ENCODE measurements at places on chromosomes 5 and 9. TPM values are rescaled to one million over a fixed set of nuclear protein-coding genes. Genes with fewer than 3 reads are reported as not detected.
A peak's percentile ranks its signal among the peaks of the same experiment; 100 is the strongest.

CEL gene
- 0.17 TPM for total RNA-seq

DNA sequence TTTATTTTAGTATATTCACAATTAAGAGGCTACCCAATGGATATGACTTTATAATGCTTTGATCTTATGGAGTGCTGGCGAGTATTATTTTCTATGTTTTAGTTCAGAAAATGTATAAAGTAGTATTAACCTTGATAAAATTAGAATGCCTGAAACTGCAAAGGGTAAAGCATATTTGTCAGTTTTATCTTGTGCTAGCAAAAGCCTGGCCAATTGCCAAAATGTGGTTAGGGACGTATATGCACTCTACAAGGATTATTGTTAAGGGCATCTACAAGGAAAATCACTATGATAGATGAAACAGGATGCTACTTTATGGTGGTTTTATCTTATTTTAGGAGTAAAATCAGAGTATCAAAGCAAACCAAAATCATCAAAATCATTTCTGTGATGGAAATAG lies 281.7 kb downstream of the CCDC171 start:
- DNase-seq: peak; percentile 8

PTGDS gene
- not detected for total RNA-seq

GRCh38 chr9:94084314-94084713 lies at the start of gene PTPDC1:
Gene PTPDC1 (plus strand): TSS chr9:94084464. CDS start chr9:94084531, 67 bp downstream.
- peak; percentile 50 for DNase-seq

DNA sequence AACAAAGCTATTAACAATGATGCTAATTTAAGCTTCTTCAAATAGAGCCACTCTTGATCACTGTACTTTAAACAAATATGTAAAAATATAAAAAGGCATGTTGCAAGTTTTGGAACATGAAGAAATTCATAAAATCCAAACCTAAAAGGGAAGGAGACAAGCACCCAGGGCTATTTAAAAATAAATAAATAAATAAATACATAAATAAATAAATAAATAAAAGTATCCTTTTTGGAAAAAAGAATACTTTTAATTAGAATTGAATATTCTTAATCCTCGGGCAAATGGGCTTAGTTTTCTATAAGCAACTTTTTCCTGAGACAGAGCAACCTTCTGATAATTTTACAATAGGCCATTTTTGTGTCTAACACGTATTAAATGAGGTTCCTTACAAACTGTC lies 147.5 kb upstream of the PCA3 start:
- DNase-seq: no peak

DNA sequence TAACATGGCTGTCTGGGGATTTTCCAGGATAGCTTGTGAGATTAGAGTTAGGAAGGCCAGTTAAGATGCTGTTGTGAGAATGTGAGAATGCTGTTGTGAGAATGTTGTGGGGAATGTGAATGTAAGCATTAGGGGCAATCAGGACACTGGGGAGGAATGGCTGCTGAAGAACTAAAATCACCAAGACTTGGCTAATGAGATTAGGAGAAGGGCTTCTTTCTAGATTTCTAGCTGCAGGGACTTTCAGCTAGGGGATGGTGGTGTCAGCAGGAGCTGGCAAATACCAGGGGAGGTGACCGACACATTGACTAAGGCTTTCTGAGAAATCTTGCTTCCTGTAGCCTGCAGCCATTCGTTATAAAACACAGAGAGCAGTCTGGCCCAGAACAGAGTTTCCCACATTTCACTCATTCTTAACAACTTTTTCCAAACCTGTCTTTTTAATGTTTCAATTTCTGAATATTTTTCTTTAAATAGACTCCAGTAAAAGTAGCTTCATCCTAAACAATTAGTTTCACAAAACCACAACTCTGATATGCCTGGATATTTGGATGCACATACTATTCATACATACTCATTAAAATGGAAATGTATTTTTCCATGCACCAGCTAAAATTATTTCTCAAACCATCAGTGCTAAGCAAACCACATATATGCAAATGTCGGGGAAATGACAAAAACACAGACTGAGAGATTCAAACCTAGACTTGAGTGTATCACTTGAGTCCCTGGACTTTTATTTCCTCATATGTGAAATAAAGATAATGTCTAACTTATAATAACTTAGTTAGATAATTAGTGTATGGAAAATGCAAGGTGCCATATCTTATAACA lies 89.3 kb upstream of the TNC start:
- peak; percentile 88 for DNase-seq

DNA sequence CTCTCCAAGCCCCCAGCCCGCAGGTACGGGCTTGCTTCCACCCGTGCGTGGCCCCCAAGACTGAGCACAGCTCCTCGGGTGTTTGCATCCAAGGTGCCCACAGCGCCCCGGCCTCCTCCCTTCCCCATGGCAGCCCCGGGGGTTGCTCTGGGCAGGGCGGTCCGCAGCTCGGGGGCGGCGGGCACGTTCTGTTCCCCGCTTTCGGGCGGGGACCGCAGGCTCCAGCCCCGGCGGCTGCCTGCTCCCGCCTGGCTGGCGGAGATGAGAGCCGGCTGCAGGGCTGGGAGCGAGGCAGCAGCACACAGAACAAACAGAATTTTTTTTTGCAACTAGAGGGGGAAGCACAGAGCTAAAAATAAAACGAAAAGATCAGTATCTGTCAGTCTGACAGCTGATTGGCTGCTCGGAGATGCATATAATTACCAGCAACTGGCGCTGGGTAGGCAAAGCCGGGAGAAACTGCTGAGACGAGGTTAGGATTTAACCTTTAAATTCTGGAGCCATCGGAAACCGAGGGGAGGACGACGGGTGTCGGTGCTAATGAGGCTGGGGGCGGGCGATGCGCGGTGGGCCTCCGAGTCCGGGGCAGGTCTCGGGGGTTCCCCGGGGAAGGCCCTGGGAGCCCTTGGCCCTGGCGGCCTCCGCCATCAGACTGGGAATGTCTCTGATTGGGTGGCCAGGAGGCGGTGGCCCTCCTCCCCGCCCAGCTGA lies 142.7 kb upstream of the IER5L start:
- DNase-seq: peak; percentile 77

DNA sequence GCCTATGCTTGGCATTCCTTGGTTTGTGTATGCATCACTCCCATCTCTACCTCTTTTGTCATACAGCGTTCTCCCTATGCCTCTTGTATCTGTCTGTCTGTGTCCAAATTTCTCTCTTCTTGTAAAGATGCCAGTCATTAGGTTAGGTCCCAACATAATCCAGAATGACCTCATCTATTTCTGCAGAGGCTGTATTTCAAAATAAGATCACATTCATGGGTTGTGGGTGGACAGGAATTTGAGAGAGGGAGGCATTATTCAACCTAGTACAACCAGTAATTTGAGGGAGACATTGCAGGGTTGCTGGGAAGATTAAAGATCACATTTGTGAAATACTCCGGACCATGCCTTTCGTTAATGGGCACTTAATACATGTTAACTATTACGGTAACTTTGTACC lies 155.0 kb downstream of the MAN2A1 start:
- no peak for DNase-seq

DNA sequence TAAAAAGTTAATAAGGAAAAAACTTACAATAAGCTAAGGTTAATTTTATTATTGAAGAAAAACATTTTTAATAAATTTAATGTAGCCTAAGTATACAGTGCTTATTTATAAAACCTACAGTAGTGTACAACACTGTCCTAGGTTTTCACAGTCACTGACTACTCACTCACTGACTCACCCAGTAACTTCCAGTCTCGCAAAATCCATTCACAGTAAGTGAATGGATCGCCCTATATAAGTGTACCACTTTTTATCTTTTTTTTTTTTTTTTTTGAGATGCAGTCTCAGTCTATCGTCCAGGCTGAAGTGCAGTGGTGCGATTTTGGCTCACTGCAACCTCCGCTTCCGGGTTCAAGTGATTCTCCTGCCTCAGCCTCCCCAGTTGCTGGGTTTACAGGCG lies 47.7 kb downstream of the FNIP1 start:
- DNase-seq: peak; percentile 69

GRCh38 chr5:144088206-144089064 lies 82.0 kb downstream of the YIPF5 start:
- no peak for DNase-seq

DNA sequence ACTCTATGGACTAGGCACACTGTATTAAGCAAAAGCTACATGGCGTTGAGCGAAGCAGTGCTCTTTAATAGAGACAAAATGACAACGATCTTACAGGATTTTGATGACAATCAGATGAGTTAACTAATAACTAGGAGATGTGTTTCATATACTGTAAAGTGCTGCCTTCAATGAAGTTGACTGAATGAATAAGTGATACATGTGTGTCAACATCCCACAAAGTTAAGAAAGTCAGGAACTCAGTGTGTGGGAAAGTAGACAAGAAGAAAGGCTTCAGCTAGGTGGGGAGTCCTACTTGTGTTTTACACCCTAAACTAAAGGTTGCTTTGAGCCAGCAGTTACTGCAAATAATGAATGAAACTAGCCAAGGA lies 79.6 kb downstream of the PAPPA start:
- no peak for DNase-seq

DNA sequence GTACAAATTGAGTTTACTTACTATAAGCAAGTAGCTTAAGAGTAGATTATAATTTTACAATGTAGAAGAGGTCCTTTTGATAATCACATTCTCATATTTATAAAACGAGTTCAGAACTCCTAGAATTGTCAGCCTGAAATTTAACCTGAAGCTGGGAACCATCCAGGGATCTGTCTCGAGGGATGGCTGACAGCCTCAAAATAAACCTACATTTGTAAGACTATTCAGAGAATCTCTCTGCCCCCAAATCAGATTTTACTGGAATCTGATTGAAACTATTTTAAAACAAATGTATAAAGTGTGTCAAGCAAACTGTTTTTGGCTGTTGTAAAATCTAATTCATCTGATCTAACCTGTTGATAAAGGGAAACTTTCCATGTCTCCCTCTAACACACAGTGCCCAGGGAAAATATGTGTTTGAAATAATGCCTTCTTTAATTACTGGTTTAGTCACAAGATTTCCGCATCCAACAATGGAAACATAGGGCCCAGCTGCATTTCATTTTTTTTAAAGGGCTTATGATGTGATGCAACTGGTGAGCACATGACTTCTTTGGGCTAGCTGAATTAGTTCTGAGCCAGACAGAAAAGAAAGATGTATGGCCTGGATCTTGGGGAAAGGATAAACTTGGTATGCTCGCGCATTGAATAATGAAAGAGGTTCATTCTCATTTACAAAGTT lies 30.3 kb downstream of the SLC25A46 start:
- no peak for DNase-seq

DNA sequence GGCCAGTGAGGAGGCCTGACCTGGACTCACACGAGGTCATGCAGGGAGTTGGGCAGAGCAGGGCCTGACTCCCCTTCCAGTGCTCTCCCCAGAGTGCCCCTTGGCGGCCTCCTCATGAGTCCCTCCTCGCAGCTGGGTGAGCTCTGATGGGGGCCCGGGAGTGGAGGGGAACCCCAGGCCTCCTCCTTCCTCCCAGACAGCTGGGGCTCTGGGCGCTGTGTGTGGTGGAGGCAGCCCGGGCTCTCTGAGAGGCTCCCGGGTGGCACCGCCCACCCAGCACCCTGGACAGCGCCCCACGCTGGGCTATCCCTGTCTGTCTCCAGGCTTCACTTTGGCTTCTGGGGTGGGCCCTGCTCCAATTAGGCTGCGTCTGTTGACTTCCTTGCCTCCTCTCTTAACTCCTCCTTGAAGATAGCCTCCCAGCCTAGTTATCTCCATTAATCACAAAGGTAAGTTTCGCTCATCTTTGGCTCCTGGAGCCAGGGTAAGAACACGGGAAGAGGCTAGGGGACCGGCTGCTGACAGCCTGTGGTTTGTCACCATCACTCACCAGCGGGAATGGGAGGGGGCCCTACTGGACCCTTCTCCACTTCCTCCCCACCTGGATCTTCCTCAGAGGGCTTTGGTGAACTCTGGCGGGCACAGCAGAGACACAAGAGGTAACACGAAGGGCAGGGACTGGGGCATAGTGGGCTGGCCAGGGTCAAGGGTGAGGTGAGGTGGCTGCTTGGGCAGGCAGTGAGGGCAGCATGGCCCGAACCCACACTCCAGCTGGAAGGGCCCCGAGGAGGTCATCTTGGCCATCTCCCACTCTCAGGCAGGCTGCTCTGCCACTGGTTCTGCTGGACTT lies 13.1 kb downstream of the PSD2 start:
- DNase-seq: peak; percentile 21

DNA sequence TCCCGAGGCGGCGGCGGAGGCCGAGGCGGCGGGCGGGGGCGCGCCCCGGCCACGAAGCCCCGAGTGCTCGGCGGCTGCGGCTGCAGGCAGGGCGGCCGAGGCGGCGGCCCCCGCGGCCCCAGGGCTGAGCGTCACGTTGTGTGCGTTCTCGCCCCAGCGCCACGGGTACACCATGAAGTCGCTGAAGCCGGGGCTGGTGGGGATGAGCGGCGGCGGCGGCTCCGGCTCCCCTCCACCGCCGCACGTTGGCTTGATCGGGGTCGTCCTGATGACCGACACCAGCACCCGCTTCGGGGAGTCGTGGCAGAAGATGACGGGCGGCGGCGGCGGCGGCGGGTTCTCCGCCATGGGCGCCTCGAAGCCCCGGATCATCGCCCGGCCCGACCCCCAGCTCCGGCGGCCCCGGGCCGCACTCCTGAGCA lies 498 bp downstream of the ZNF367 start:
- DNase-seq: peak; percentile 39

DNA sequence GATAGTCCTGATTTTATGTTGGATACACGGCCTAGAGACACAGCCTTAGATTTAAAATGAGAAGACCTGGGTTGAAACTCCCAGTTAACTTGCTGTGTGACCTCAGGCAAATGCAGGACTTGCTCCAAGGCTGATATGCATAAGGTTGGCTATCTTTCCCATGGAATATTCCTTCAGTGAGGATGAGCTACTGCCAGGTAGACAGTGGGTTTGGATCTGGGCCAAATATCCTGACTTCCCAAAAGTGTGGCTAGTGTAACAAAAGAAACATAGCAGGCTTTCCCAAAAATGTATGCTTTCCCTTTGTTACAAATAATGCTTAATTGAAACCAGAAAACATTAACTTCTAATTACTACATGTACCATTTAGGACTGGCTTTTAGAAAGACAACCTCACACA lies 697 bp upstream of the XPA start:
- DNase-seq: no peak

TRIM32 gene
- total RNA-seq: 26.9 TPM

DNA sequence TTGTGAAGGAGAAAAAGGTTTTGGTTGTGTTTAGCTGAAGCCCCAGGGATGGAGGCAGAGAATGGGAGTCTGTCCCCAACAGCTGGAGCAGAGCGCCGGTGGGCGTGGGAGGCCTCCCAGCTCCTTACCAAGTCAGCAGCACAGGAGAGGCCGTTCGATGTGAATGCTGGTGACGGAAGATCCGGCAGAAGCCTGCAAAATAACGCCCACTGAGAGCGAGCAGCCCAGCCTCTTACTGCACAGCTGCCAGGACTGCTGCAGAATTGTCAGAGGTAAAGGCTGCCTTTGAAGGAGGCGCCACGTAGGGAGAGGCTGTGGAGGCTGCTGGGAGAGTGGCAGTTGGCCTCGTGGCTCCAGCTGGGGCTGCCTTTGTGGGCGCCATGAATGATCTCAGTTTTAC lies 26.2 kb downstream of the ANGPTL2 start:
- no peak for DNase-seq

DNA sequence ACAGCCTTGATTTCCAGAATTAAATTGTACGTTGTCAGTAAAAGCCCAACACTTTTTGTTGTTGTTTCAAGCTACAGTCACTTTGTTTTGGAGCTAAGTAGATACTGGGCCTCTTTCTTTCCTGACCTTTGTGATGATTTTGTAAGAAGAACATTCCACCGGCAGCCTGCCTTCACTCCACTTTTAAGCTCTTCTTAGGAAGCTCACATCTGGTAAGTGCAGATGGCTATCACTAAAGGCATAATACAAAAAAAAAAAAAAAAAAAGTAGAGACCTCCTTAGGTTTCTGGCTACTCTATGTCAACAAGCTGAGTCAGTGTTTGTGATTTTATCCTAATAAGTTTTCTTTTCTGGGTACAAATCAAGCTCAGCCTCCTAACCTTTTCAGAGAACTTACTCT lies 1922.1 kb upstream of the WWC1 start:
- DNase-seq: no peak
